ENCODE measurements at places on chromosomes 5 and 9. TPM values are rescaled to one million over a fixed set of nuclear protein-coding genes. Genes with fewer than 3 reads are reported as not detected.

The IDNK gene
- 2.4 TPM for total RNA-seq

The LURAP1L gene
- total RNA-seq = 5.3 TPM

The FXN gene
- 13.0 TPM for total RNA-seq

The ASS1 gene
- total RNA-seq = 1,949 TPM

The IL4 gene
- not detected for total RNA-seq

The PGM5 gene
- 113 TPM for total RNA-seq

The PHF24 gene
- total RNA-seq = not detected

The CDC25C gene
- 29.5 TPM for total RNA-seq

The ABO gene
- not detected for total RNA-seq

The IL13 gene
- not detected for total RNA-seq

DNA sequence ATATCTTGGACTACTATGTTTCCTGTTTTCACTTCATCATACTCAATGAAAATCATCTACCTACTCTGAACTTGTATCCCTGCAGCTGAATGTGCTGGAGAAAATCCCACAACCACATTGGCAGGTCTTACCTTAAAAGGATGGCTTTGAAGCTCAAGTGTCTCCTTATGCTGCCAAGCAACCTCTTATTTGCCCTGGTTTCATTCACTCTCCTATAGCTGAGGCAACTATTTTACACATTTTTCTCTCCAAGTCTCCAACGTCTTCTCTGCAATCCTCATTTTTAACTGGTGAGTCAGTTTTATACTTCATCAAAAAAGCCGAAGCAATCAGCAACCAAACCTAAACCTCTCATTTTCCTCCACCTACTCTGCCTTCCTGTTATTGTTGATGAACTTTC lies 49.7 kb downstream of the POU4F3 start:
- DNase-seq = no peak

GRCh38 chr5:87408204-87408603 lies 4.5 kb downstream of the CCNH start:
- no peak for DNase-seq

- no peak for DNase-seq
Measured at GRCh38 chr9:135422341-135422944, 57.1 kb upstream of the PPP1R26 start.

- no peak for DNase-seq
Measured at GRCh38 chr5:176334031-176334770, 27.4 kb downstream of the KIAA1191 start.

DNA sequence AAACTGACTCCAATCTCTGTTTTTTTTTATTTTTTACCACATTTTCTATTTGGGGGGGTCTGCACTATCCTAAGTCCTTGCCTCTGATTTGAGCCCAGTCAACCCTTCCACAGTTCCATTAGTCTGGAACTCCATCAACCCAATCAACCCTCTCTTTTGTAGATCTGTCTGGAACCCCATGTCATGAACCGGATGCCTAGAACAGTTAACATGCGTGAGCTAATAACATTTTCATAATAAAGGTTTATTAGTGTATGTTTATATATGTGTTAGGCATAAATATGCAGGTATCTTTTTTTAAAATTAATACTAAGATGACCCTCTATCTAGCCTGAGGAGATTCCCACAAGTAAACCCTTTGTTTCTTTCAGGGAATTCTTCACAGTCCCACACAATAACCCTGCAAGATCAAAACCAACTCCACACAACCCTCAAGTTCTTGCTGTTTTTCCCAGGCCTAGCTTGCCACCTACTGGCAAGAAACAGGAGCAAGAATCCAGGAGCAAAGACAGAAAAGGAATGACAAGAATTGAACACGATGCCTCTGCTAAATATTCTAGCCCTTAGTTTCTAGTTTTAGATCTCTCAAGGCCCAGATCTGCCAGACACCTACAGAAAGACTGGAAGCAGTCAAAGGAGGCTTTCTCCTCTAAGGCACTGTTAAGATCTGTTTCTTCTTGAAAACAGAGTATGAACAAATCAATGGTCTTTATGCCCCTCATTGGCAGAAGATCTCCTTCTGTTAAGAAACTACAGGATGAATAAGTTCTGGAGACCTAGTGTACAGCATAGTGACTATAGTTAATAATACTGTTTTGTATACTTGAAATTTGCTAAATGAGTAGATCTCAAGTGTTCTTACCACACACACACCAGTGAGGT lies 100.4 kb downstream of the TRIM36 start:
- peak; percentile 32 for DNase-seq

DNA sequence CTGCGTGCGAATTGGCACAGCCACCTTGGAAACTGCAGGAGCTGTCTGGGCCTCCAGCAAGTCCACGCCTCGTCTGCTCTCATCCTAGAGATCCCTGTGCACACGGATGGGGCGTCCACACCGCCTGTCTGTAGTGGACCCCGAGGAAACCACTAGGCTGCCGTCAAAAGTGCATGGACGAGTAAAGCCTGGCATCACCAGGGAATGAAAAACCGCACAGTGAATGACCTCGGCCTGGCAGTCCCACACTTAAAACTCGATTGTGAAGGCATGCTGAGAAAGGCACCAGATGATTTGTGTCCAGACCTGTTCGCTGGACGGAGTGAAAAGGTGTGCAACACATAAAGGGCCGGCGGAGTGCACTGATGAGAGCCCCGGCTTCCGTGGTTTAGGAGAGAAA lies 50.8 kb downstream of the MRPL36 start:
- DNase-seq = no peak

GRCh38 chr5:141960018-141960417 lies 2.0 kb upstream of the PCDH12 start:
- DNase-seq = no peak

- DNase-seq = peak; percentile 49
Measured at GRCh38 chr5:152246401-152246800, 158.7 kb downstream of the NMUR2 start.

DNA sequence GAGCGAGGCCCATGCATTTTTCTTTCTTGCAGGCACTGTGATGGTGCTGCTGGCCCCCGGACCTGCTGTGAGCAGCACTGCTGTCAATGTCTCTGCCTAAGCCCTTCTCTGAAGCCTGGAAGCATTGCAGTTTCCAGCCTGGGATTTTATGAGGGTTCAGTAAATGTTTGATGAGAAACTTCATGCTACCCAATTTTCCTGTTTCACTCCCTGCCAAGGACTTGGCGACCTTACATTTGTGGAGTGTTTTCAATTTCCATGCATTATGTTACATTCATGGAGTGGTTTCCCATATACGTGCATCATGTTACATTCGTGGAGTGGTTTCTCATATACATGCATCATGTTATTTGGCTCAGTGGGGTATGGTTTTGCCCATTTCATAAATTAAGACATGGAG lies 90.7 kb upstream of the PTCH1 start:
- no peak for DNase-seq

DNA sequence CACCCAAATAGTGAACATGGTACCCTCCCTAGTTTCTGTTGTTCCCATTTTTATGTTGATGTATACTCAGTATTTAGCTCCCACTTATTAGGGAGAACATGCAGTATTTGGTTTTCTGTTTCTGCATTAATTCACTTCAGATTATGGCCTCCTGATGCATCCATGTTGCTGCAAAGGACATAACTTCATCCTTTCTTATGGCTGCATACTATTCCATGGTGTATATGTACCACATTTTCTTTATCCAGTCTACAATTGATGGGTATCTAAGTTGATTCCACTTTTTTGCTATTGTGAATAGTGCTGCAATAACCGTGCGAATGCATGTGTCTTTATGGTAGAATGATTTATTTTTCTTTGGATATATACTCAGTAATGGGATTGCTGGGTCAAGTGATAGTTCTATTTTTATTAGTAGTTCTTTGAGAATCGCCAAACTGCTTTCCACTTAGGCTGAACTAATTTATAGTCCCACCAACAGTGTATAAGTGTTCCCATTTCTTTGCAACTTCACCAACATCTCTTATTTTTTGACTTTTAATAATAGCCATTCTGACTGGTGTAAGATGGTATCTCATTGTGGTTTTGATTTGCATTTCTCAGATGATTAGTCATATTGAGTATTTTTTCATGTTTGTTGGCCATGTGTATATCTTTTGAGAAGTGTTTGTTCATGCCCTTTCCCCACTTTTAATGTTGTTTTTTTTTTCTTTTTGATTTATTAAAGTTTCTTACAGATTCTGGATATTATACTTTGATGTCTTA lies 79.6 kb downstream of the SMIM15 start:
- no peak for DNase-seq

GRCh38 chr5:11143456-11144267 lies 382.6 kb upstream of the DAP start:
- no peak for DNase-seq

DNA sequence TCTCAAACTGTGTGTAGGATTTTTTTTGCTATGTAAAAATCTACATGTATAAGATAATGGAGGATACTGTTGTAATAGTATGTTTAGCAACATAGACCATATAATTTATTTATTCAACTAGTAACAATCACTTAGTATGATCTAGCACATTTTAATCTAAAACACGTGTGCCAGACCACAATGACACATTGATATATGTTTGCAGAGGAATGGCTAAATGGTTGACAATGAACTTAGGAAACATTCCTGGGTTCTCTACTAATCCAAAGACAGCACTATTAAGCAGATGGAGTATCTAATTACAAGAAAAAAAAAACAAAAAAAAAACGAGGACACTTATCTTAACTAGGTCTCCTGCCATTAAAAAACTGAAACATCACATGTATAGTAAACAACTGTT lies 261.7 kb upstream of the PAPPA start:
- no peak for DNase-seq

DNA sequence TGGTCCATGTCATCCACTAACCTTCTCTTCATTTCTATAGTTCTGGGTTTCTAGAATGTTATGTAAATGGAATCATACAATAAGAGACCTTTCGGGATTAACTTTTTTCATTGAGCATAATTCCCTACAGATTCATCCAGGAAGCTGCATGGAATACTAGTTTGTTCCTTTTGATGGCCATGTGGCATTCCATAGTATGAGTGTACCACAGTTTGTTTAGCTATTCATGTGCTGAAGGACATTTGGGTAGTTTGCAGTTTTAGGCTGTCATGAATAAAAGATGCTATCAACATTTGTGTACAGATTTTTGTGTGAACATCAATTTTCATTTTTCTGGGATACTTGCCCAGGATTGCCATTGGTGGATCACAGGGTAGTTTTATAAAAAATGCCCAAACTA lies 6.8 kb upstream of the SPTLC1 start:
- no peak for DNase-seq

DNA sequence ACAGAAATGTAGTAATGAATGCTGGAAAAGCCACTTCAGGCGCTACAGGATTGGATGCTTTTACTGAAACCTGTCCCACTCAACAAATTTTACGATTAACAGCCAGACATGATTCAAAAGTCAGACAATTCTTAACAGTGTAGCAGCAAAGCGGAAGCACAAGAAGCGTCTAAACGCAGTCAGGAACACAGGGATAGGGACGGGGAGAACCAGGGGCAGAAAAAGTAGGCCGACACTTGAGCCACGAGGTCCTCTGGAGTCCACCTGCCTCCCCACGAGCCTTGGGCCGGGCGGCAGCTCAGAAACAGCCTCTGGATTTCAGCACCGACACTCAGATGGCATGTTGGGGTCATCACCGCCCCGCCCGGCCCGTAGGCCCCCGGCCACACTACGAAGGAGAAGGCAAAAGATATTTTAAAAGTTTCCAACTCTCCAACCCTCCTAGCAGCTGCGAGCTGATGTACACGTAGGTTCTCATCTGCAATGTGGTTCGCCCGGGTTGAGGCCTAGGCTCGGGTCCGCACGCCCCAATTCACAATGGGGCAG lies 615 bp downstream of the RACK1 start:
- DNase-seq = no peak

- DNase-seq = no peak
Measured at GRCh38 chr5:25419684-25420083, 774.9 kb upstream of the CDH10 start.

GRCh38 chr5:180598316-180598701 lies 7.0 kb upstream of the SCGB3A1 start:
- no peak for DNase-seq

GRCh38 chr5:1358726-1359025 lies 13.8 kb upstream of the CLPTM1L start:
- DNase-seq = no peak

- DNase-seq = no peak
Measured at GRCh38 chr9:110025551-110026170, 182.3 kb downstream of the C9orf152 start.

GRCh38 chr9:20508242-20508641 lies 114.1 kb downstream of the MLLT3 start:
- no peak for DNase-seq

- no peak for DNase-seq
Measured at GRCh38 chr5:68267066-68267465, 51.5 kb downstream of the PIK3R1 start.

GRCh38 chr9:18632632-18633403 lies 158.9 kb downstream of the ADAMTSL1 start:
- no peak for DNase-seq

GRCh38 chr5:61878471-61878870 lies 427.5 kb upstream of the KIF2A start:
- no peak for DNase-seq

DNA sequence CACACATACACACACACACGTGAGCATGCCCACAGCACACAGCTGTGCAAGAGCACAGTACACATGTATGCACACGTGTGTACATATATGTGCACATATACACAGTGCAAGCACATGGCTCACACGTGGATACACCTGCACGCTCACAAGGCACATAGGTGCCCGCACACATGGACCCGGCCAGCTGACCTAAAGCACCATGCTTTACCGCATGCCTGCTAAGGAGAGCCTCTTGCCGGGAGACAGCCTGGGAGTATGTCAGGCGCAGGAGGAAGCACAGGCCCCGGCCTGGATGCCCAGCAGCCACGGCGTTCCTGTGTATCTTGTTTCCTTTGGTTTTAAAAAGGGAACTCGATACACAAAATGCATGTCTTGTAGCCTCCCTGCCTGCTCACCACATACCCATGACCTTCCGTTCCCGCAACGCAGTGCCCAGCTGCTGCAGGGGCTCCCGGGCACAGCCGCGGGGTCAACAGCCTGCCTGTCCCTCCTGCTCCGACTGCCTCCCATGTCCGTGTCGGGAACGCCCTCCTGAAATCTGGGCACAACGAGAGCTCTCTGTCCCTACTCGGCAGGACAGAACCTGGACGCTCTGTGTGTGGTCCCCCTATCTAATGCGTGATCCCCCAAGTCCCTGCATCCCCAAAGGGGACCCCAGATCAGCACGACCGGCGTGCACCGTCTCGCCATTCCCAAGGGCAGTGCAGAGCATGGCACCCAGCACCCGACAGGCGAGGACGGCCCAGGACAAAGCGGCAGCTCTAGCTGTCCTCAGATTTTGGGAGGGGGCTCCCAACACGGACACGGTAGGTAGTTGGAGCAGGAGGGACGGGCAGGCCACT lies 3.6 kb downstream of the SLC12A7 start:
- peak; percentile 44 for DNase-seq

- peak; percentile 79 for DNase-seq
Measured at GRCh38 chr5:32173267-32174010, 680 bp downstream of the GOLPH3 start.

DNA sequence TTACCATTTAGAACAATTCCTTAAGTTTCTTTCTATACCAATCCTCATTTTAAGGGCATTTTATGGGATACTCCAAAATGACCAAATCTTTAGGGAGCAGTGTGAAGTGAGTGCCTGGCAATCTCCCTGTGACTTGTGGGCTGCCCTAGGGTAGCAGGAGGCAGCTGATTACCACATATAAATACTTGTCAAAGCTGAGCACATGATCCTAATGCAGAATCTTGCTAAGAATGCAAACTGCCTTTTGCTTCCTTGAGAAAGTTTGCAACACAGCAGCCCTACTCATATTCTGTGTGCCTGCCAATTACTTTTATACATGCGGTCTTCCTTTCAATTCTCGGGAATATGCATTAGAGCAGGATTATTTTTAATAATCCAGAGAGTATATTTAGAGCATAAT lies 18.2 kb upstream of the NREP start:
- no peak for DNase-seq
